ENCODE measurements at places on chromosomes 11 and 22.

DNA sequence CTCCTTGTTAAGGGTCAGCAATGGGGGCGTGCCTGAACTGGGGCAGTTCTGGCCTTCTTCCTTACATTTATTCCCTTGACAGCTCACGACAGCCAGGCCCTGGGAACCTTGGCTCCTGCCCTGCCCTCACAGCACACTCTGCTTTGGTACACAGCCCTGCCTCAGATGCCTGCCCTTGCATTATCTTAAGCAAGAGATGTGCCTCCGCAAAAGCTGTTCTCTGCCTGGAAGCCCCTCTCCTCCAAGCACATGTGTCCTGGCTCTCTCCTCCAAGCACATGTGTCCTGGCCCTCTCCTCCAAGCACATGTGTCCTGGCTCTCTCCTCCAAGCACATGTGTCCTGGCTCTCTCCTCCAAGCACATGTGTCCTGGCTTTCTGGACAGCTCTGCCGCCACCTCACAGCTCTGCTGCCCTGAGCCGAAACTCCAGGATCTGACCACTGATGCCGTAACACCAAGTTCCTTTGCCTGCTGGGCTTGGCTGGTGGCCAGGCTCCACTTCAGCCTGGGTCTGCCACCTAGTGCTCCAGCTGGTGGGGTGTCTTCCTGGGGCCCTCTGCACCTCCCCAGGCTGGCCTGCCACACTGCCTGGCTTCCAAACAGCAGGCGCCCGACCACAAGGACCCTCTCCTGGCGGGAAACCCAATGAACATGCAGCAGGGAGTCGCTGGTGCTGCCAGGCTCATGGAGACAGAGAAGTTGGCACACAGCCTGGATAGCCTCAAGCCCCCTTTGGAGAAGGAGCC is 53.0 kb downstream of the SCUBE1 start:
- DNase-seq = no peak

DNA sequence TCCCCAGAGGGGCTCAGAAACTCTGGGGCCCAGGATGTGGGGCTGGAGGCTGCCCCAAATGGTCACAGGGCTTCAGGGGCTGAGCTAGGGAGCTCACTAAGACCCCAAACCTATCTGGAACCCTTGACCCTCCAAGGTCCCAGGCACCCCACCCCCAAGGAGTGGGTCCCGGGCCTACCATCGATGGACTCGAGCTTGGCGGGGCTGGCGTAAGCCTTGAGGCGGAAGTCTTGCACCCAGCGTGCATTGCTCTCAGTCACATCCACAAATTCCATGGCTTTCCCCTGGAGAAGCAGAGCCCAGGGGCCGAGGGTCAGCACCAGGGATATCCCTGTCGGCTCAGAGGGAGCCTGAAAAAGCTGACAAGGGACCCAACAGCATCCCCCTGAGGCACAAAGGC is 3.5 kb downstream of the GATD1 start:
- DNase-seq = no peak

DNA sequence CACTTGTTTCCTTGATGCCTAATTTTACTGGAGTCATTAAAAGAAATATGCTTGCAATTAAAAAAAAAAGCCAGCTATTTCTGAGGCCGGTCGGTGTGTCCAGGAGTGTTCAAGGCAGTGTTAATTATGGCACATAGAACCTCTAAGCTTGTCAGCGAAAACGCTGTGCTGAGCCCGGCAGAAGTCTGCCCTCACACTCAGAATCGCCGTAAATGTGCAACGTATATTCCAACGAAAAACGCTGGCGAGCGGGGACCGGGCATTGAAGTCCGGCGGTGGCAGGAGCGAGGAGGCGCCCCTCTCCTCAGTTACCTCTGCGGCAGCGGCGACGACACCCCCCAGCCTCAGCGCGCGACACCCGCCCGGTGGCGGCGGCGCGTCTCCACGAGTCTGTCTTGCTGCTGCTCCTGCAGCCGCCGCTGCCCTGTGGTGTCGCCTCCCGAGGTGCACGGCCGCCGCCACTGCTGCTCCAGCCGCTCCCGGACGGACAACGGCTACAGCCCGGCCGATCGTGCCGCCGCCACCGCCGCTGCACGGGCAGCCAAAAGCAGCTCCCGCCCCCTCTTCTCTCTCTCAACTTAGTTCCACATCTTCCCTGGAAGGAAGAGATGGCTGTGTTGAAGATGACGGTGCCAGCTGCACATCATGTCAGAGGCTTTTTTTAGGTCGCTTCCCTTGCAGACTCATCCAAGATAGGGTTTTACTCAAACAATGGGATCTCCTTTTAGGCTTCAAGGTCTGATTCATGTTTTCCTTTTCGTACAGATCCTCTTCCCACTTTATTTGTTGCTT is 56.0 kb downstream of the JAM3 start:
- DNase-seq = peak; percentile 43

- DNase-seq = peak; percentile 39
Observed at GRCh38 chr22:29112681-29113080, 39.8 kb downstream of the KREMEN1 start.

- DNase-seq = peak; percentile 66
Observed at GRCh38 chr11:5624489-5625279, at the start of gene TRIM34. TRIM34 (plus strand) TSS chr11:5625001; CDS start chr11:5632332, 7,331 bp downstream.

DNA sequence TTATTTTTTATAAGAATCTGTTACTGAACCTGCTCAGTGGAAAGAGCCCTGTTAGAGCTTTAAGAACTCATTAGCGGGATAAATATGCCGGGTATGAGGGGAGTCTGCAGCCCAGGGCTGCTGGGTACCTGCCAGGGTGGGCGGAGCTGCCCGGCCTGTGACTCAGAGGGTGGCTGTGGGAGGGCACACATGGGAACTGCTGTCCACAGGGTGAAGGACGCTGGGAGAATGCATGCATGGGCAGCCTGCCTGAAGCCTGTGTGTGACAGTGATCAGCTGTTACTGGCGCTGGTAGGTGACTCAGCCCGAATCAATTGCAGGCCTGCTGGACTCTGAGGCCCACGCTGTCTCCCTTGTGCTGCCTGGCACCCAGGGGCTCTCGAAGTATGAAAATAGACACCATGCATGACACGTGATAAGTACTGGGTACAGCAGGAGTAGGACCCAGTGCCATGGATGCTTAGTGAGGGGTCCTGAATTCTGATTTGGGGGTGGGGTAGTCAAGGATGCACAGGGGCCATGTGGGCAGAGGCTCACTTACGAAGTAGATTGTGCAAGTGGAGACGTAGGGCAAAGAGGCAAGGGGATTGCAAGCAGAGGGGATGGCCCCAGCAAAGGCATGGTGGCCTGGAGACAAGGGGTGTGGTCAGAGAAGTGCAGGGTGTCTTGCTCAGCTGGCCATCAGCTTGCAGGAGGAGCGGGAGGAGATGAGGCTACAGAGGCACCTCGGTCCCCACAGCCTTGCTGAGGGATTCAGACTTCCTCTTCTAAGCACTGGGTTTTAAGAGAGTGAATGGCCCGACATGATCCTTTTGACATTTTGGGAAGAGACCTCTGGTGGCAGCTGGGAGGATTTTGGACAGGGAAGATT is 36.5 kb downstream of the GRIK4 start:
- peak; percentile 91 for DNase-seq

DNA sequence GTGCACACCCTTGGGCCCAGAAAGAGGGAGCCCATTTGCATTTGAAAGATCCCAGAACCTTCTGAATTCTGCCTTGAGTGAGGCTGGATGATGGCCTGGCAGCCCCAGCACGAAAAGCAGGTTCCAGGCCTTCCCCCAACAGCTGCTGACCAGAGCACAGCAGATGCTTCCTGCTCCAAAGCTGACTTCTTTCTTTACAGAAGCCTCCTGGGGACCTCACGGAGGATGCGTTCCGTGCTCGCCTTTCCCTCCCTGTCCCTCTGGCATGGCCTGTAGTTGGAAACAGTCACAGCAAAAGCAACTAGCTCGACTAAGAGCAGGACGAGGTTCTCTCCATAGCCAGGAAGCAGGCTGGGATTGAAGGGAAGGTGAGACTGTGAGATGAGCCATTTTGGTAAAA is 107.7 kb upstream of the B3GAT1 start:
- DNase-seq = no peak

GRCh38 chr22:36673821-36674220 is 29.7 kb downstream of the CACNG2 start:
- no peak for DNase-seq

DNA sequence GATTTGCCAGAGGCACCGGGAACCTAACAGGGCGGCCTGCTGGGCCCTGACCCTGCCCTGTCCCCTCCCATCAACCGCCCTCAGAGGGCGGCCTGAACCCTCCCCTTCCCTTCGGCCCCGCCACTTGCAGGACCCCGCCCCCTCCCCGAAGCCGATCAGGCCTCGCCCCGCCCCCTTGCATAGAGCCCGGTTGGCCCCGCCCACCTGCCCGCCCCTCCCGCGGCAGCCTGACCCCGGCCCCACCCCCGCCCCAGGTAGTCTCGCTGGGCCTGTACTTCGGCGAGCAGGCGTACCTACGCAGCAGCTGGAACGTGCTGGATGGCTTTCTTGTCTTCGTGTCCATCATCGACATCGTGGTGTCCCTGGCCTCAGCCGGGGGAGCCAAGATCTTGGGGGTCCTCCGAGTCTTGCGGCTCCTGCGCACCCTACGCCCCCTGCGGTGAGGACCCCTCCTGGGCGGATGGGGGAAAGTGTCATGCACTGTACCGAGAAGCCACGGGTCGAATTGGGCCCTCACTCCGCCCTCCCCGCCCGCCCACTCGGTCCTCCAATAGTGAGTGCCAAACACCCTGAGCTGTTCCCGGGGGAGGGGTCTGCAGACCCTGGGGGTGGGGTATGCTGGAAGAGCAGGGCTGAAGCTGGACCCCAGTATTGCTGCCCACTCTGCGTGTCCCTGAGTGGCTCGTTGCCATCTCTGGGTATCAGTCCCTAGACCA is 94.1 kb downstream of the CACNA1I start:
- DNase-seq = no peak

GRCh38 chr11:66048547-66049323 is at the start of gene GAL3ST3:
GAL3ST3 (minus strand) TSS chr11:66049161; CDS start chr11:66045415, 3,746 bp downstream.
- DNase-seq = no peak

DNA sequence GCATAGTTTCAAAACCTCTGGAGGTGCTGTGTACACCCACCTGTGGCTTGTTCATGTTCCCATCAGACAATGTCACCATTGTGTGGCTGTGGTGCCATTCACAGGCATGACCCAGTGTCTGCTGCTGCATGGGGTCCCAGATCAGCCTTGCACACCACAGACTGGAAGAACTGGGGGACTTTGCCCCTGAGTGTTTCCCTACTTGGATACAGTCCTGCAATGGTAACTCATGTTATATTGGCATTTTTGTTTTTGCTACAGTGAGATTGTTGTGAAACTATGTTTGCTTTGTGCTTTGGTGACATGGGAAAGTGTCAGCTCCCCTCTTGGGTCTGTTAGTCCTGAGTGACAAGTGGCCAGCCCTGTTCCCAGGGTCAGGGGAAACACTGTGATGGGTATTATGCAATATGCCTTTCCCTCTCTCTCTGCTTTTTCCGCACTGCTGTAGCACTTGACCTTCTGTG is 108.8 kb downstream of the NAV2 start:
- DNase-seq = no peak

- DNase-seq = no peak
Observed at GRCh38 chr11:1181853-1182535, 24.2 kb downstream of the MUC5AC start.

- DNase-seq = no peak
Observed at GRCh38 chr11:76658651-76659650, 11.6 kb downstream of the LRRC32 start.

- no peak for DNase-seq
Observed at GRCh38 chr11:1233351-1234053, 10.6 kb downstream of the MUC5B start.

DNA sequence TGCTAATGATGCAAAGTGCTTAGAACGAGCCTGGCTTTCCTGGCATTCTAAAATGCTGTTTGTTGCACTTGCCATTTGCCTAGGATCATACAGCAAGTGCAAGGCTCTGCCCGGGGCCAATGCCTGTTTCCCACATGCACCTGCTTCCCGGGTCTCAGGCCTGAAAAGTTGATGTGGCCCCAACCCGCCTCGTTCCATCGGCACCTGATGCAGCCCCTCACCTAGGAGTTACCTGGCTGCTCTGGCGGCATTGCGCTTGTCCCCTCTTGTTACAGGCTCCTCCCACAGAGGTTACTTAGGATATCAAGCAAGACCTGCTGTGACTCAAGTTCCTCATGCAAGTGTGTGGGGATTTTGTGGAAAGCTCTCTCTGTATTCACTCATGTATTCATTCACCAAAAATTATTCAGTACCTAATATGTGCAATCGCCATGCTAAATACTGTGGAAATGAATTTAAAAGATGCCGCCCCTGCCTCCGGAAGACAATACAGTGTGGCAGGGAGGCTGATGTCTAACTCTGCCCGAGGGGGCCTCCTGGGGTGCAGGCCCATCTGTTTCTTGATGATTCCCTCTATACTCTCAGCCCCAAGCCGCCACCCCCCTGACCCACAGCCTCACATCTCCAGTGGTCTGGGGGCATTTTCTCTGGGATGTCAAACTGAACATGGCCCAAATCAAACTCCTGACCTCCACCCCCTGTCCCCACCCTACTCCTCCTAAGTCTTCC is 184.5 kb downstream of the EFCAB6 start:
- DNase-seq = no peak

DNA sequence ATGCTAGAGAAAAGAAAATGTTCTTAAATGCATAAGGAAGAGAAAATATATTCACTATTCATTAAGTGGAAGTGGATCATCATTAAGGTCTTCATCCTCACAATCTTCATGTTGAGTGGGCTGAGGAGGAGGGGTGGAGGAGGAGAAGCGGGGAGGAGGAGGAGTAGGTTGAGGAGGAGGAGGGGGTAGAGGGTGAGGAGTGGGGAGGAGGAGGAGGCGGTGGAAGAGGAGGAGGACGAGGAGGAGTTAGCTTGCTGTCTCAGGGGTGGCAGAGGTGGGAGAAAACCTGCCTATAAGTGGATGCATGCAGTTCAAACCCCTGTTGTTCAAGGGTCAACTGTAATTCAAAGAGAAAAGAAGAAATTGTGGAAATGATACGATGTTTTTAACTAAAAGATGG is 71.6 kb downstream of the MYEOV start:
- DNase-seq = no peak

GRCh38 chr11:59841514-59841913 is 3.8 kb downstream of the CBLIF start:
- no peak for DNase-seq

GRCh38 chr22:19984201-19984753 is 32.3 kb downstream of the ARVCF start:
- DNase-seq = peak; percentile 22

GRCh38 chr11:117502015-117502778 is 174.5 kb downstream of the CEP164 start:
- no peak for DNase-seq

GRCh38 chr11:117976445-117976844 is 9.7 kb upstream of the IL10RA start:
- no peak for DNase-seq

GRCh38 chr11:120801801-120802689 is 221.9 kb upstream of the TBCEL start:
- peak; percentile 13 for DNase-seq
